ENCODE measurements at places on chromosomes 16 and 17.

DNA sequence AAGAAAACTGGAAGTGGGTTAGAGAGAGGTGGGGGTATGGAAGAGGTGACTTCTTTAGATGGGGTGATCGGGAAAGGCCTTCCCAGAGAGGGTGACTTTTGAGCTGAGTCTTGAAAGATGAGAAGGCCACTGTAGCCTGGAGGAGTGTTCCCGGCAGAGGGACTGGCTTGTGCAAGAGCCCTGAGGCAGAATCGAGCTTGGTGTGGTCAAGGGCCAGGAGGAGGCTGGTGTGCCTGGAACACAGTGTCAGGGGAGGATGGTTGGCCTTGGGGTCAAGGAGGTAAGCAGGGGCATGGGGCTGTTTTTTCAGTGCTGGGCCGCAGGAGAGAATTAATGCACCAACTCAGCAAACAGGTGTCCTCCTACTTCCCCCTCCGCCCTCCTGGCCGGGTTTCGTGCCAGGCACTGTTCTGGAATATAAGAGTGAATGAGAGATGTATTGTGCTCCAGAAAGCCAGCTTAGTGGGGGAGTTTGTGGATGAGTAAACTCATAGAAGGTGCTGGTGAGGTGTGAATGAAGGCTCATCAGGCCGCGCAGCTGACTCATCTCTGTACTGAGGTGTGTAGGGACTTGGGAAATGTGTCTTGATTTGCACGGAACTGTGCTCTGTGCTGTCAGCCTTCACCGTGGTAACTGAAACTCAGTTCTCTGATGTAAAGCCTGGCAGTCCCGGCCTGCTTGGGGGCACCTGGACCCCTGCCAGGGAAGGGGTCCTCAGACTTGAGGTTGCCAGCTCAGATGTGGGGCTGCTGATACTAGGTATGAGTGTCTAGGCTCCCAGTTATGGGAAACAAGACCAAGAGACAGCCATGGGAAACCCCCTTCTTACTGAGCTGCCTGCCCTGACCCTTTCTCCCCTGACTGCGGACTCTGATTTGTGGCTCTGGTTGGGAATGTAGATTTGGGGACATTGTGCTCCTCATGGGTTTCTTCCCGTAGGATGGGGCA is 15.3 kb downstream of the KSR1 start:
- DNase-seq, result no peak

DNA sequence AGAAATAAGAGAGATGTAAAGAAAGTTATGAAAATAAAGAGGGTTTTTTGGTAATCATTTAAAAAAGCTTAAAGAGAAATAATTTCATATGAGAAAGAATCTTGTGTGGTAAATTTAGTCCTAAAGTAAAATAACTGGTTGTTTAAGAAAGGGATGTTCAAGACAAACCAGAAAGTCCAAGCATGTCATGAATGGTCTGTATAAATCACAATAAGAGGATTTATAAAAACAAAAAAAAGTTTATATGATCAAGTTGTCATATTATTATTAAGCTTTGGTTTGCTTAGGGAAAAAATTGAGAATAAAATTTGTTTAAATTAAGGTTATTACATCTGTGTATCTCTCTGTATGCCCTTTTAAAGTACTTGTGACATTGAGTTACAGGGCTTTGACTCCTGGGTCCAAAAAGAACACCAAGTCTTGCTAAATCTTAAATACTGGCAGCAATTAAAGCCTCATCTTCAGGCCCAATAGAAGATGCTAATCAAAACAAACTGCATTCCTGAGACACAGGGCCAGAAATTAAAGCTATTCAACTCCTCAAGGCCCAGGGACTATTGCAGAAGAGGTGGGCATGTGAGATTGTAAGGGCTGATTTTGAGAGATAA is 15.6 kb upstream of the TRIM25 start:
- no peak for DNase-seq

DNA sequence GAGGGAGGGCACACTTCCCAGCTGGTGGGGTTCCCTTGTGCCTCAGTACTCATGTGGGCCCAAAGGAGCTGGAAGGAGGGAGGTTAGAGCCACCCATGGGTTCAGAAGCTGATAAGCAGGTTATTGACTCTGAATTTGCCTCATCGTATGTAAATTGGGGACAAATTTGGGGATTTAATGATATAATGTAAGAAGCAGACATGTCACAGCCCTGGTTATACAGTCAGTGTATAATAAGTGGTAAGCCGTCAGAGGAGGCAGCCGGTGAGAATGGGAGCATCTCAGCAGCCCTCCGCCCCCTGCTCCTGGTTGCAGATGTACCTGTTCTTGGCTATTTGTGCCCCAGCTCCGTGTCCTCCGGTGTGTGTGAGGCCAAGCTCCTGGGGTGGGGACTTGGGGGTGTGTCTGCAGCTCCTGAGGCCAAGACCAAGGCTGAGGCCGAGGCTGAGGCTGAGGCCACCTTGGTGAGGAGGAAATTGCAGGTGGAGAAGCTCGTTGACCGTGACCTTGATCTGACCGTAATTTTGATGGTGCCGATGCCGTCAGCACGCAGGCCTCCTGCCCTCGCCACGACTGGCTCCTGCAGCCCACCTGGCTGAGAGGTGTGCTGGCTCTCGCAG is 288.1 kb downstream of the SEC14L1 start:
- DNase-seq, result no peak

DNA sequence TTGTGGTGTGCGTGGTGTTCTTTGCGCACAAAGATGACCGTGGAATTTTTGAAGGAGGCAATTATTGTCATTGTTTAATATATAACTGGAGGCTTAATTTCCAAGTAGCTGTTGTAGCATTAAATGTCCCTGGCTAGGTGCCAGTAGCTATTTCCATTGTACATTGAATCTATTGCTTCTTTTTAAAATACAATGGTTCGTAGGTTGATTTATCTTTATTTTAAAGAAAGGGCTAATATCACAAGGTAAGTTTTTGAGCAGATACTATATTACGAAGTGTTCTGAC is 127.1 kb downstream of the RPTOR start:
- DNase-seq, result no peak
